Fibroblast of villous mesenchyme (primary cell): ENCODE measurements at places on chromosomes 6 and 20.

DNA sequence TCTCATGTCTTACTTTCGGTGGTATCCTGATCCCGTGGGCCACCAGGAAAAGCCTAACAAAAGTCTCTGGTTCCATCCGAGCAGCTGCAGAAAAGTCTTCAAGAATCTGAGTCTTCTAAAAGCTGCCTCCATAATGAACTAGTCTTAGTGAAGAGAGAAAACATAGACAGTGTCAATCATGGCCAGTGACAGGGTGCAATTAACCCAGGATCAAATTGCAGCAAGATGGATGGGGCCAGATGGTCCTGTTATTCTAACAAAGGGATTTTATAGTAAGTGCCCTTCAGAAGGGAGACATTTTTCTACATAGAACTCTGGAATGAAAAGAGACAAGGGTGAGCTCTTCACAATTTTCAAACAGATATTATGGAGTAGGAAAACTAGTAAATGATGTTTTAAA, 281.6 kb upstream of the ZFP64 start:
- DNase-seq = no peak

DNA sequence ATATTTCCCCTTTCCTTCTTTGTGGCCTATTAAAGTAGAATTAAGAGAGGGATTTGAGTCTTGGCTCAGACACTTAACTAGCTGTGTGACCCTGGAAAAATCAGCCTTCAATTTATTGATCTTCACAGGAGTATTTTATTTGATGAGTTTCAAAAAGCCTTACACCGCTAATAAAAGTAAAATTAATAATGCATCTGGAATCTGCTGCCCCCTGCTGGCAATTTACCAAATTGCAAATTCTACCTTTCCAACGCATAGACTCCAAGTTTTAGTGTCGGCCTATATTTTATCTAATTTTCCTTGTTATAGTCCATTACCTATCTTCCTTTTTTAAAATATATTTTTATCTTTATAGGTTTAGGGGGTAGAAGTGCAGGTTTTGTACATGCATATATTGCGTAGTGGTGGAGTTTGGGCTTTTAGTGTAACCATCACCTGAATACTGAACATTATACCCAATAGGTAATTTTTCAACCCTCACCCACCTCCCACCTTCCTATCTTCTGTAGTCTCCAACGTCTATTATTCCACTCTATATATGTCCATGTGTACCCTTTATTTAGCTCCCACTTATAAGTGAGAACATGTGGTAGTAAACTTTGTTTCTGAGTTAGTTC, 46.3 kb downstream of the GOPC start:
- peak; percentile 50 for DNase-seq

- no peak for DNase-seq
Observed at GRCh38 chr6:148892247-148892646, 145.4 kb downstream of the UST start.

GRCh38 chr20:11337361-11338130, 580.1 kb upstream of the BTBD3 start:
- no peak for DNase-seq

DNA sequence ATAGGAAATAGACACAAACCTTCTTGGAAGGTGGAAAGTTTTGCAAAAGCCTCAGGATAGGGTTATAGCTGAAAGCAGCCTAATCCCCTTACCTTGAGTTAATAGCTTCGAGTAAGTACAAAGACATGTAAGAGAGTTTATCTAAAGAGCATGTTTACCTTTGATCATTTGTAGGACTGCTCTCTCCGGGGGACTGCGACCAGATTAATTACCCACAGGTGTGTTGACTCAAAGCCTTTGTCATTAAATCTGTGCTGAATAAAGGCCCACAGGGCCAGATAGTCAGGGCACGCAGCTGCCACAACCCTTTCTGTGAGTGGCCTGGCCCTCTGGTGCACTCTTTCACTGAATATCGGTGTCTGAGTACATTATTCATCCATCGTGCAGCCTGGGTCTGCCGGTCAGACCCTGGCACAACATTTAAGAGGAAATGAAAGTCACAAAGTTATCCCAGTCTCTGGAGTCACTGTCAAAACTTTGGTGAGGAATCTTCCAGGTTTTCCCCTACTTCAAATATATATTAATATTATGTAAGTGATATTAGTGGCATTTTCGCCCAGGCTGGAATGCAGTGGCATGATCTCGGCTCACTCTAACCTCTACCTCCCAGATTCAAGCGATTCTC, 5.4 kb upstream of the MICA start:
- DNase-seq = no peak
